ENCODE measurements at places on chromosomes 5 and 9. TPM values are rescaled to one million over a fixed set of nuclear protein-coding genes. Genes with fewer than 3 reads are reported as not detected.

Gene CBY3
- total RNA-seq, result not detected

Gene IARS1
- 356 TPM for total RNA-seq

GRCh38 chr9:69173891-69174615 lies at the start of gene TJP2:
TJP2 (plus strand) TSS chr9:69174277; CDS start chr9:69174373, 96 bp downstream.
- DNase-seq, result peak; percentile 71

GRCh38 chr9:85130260-85130659 lies 460.7 kb downstream of the NTRK2 start:
- no peak for DNase-seq

GRCh38 chr5:168978500-168978899 lies 322.4 kb downstream of the SLIT3 start:
- no peak for DNase-seq

DNA sequence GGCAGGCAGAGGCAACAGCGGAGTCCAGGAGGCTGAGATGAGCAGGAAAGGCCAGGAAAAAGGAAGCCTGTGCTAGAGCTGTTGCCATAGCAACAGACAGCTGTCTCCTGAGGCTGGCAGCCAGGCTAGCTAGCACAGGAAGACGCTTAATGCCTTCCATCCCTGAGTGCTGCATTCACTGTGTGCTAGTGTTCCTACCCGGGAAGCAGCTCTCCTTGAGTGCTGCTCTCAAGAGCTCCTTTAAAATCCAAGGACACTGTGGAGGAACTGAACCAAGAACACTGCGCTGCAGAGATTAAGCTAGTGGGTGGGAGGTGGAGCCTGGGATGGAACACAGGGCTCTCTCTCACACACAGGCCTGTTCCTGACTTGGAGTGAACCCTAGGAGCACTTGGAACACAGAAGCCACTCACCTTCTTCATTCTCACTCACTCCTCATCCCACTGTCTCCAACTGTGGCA lies 53.5 kb upstream of the IL7R start:
- DNase-seq, result no peak

- DNase-seq, result no peak
These were observed 123.4 kb upstream of the STC2 start for GRCh38 chr5:173451651-173452050.

- no peak for DNase-seq
These were observed 29.4 kb upstream of the ATP6V1G1 start for GRCh38 chr9:114558027-114558675.

- no peak for DNase-seq
These were observed 55.5 kb upstream of the ZNF354A start for GRCh38 chr5:178785999-178786398.

DNA sequence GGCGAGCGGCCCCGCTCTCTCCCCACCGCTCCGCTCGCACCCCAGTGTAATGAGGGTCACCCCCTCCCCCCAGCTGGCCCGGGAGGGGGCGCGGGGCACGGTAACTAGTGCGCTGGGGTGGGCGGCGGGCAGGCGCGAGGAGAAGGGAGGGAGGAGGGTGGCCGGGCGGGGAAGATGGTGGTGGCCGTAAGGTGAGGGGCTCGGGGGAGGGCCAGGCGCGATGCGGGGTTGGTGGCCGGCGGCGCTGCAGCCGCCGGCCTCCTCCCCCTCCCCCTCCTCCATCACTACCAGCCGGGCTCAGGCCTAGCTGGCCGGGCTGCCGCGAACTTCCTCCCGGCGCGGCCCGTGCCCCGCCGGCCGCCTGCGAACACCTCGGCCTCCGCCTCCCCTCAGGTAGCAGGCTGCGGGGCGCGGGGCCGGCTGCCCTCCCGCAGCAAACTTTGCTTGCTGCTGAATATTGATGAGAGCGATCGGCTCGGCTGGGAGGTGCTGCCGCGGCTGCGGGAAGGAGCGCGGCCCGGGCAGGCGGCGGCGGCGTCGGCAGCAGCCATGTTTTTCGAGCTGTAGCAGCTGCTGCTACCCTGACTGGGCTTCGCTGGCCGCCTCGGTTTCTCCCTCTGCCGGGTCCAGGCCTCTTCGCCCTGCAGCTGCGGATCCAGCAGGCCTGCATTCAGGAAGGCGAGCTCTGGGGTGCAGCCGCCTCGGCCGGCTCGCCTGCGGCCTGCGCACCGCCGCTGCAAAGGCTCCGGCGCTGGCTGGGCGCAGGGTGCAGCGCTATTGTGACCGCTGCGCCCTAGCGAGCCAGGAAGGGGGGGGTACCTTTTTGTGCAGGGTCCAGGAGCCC lies 502 bp downstream of the NSD1 start:
- DNase-seq, result peak; percentile 59

DNA sequence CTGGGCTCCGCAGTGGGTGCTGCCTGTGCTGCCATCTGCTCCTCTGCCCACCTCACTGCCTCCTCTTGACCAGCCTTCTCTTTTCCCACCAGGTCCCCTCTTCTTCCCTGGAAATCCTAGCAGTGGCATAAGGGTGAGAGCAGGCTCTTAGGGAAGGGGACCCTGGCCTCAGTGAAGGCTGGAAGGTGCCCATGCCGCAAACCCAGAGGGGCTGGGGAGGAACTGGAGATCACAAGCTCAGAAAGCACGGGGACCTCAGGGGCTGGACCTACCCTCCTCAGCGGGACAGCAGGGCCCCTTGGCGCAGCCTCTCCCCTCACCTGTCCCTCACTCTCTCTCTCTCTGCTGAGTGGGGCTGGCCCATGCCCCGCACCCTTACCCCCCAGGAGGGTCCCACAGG lies 144.4 kb upstream of the IRX2 start:
- DNase-seq, result no peak

Gene COL27A1
- 1.3 TPM for total RNA-seq

Gene ADRA1B
- total RNA-seq, result not detected

Gene ANKDD1B
- total RNA-seq, result 0.23 TPM

GRCh38 chr9:77632652-77633051 lies 15.5 kb downstream of the GNA14 start:
- no peak for DNase-seq

- DNase-seq, result no peak
These were observed 394.0 kb upstream of the KLF4 start for GRCh38 chr9:107883496-107884124.

Gene CNTNAP3
- not detected for total RNA-seq

DNA sequence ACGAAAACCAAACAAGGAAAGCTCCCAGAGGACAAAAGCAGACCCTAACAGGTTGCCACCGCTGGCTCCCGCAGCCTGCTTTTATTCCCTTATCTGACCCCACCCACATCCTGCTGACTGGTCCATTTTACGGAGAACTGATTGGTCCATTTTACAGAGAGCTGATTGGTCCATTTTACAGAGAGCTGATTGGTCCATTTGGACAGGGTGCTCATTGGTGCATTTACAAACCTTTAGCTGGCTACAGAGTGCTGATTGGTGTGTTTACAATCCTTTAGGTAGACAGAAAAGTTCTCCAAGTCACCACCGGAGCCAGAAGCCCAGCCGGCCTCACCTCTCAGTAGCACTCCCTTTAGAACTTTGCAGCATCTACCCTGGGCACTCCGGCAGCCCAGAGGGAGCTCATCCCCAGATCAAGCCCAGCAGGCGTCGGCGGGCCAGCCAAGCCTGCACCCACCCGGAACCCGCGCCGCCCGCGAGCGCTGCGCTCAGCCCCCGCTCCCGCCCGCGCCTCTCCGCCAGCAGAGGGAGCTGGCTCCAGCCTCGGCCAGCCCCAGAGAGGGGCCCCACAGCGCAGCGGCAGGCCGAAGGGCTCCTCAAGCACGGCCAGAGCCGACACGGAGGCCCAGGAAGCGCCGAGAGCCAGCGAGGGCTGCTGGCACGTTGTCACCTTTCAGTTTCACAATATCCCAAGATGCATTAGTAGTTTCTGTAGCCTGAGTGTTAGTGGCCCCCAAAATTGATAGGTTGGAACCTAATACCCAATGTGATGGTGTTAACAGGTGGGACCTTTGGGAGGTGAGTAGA lies 35.3 kb upstream of the CLPTM1L start:
- peak; percentile 70 for DNase-seq

Gene CKMT2
- total RNA-seq, result not detected

GRCh38 chr5:95426227-95426626 lies 35.1 kb downstream of the FAM81B start:
- no peak for DNase-seq

DNA sequence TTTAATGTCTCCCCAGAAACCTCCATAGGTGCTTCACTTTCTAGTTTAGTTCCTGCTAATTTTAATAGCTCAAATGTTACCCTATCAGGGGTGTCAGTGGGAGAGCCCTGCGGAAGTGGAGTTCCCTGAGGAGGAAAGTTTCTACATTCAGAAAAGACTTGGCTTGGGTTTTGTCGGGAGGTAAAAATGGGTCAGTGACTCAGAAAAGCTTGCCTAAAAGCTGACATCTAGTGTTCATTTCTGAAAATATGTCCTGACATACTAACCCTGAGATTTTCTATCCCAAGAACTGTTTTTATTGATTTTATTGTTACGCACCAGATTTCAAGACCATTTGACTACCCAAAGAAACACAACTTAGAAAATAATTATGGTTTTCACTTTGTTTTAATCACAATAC lies 40.9 kb upstream of the GLDC start:
- no peak for DNase-seq

DNA sequence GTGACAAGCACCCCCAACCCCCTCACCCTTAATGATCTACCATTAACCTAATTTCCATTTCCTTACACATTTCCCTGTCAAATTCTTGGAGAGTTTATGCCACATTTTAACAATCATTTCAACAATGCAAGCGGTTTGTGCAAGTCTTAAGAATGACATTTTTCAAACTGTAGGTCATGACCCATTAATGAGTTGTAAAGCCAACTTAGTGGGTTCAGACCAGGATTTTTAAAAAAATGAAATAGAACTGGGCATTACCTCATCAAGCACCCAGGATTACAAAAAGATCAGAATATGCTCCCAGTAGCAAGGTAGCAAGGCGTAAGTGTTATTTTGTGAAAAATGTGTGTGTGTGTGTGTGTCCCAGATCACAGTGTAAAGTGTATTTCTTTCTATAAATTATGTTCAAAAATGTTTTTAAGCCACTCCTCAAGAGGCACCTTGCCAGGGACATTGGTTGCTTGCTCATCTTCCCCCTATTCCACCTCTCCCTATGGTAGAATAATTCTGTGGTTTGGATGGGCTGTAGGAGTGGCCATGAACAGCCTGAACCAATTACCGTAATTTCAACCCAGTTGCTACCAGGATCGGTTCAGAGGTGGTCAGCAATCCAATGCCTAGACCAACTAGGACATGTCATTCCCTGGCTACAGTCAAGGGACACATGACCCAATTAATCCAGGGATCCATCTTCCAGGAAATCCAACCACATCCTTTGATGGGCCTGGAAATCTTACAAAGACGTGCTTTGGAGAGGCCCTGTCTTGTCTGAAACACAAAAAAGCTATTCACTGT lies 14.4 kb upstream of the TGFBR1 start:
- DNase-seq, result no peak

GRCh38 chr5:79959407-79959806 lies 31.7 kb downstream of the MTX3 start:
- no peak for DNase-seq

- DNase-seq, result no peak
These were observed 12.0 kb downstream of the RAD1 start for GRCh38 chr5:34903260-34903659.

DNA sequence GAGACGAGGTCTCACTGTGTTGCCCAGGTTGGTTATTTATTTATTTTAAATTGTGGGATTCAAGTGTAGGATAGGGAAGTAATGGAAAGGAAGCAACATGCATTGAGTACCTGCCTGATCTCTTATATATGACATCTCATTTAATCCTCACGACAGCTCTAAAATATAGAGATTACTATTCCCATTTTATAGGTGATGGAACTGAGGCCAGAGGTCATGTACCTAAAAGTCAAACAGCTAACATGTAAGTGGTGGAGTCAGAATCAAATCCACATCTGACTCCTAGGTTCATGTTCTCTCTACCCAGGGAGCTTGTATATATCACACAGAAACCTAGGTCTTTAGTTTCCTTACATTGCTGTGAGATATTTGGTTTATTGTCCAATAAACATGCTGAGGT lies 26.1 kb upstream of the MATR3 start:
- DNase-seq, result no peak

DNA sequence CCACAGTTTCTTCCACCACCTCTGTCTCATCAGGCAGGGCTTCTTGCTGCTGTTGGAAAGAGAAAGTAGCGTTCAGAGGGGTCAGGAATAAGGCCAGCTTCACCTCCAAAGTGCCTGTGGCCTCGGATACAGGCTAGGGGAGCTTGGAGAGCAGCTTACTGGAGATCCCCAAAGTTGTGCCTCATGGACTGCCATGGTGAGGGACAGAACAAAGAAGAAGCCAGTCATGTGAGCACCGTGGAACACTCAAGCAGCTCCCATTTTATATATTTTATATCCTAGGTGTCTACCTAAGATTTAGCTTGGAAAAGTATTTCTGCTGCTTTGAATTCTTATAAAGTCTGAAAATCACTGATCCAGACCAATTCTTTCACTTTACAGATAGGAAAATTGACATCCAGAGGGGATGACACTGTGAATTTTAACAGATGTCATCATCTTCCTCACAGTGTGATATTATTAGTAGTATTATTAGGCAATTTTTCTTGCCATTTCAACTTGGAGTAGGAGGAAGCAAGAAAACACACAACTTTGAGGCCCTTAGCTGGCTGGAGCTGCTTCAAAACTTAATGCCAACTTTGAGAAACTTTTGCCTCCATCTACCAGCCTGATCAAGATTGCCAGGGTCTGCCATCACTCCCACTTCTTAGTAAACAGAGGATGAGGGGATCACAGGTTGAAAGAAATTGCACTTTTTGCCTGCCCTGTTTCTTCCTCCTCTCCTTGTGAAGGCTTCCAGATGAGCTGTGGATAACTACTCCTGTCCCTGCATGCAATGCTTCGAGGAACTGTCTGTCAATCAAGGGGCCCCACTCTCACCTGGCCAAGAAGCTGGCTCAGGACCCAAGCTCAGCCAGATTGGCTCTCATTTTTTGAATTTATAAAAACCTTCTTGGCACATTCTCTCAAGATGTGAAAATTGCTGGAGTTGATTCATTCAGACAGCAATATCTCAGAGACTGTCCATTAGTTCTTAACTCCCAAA lies 11.8 kb downstream of the SPARC start:
- DNase-seq, result no peak

Gene MYMK
- total RNA-seq, result not detected
